ENCODE measurements at places on chromosomes 7 and 10.

DNA sequence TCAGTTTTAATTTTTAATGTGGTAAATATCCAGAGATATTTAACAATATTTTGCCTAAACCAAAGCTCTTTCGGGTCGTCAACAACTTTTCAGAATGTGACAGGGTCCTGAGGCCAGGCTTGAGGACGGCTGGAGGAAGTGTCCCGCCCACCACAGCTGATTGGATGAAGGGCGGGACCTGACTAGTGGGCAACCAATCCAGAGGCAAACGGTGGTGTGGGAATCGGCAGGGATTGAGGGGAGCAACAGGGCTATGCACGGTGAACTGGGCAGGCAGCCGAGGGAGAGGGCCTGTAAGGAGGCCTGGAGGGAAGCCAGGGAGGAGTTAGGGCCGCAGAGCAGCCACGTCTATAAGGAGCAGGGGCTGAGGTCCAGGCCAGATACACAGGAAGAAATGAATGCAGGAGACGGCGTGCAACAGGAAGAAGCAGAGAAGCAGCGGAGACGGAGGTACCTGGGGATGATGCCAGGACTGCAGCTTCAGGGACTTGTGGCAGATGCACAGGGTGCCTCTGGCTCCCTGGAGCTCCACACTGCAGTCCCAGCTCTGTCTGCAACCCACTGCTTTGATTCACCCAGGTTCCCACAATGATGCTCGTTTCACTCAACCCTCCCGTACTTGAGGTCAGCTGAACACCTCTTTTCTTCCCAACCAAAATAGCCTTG is 46.1 kb upstream of the ZMIZ1 start:
- no peak for DNase-seq

DNA sequence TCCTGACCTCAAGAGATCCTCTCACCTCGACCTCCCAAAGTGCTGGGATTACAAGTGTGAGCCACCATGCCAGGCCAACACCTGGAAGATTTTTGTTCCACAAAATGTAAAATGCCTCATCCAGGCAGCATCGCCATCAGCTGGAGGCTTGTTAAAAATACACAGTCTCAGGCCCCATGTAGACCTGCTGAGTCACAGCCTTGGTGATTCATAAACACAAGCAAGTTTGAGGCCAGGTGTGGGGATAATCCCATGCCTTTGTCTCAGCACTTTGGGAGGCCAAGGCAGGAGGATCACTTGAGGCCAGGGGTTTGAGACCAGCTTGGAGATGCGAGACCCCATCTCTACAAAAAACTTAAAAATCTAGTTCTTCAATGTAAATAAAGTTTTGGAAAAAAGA is 49.1 kb upstream of the FOXK1 start:
- DNase-seq, result peak; percentile 49

- no peak for DNase-seq
Observed at GRCh38 chr7:37577412-37577811, 106.2 kb upstream of the GPR141 start.

GRCh38 chr7:1210979-1211608 is 21.6 kb upstream of the UNCX start:
- DNase-seq, result no peak

DNA sequence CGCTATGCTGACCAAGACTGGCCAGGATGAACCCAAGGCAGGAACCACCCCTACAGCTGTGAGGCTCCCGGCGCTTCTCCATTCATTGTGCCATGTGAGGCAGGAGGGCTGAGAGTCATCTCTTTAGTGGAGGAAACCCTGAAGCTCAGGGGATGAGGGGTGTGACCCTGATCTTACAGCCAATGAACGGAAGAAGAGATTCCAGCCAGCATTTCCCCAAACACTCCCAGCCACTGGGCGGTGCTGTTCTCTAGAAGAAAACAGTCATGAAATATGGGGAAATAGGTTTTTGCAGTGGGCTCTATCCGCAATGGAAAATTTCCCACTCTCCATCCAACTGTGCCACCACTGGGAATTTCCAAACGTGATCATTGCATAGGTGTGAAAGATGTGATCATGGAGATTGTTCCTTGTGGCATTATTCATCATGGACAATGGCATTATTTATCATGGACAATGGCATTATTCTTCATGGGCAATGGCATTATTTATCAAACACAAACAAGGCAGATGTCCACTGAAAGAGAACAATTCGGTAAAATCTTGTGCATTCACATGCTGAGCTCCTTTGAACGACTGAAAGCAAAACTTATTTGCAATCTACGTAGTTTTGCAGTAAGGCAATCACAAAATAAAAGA is 14.0 kb upstream of the SLC18A2 start:
- peak; percentile 60 for DNase-seq

GRCh38 chr10:80660736-80661135 is 123.0 kb downstream of the SH2D4B start:
- peak; percentile 79 for DNase-seq

DNA sequence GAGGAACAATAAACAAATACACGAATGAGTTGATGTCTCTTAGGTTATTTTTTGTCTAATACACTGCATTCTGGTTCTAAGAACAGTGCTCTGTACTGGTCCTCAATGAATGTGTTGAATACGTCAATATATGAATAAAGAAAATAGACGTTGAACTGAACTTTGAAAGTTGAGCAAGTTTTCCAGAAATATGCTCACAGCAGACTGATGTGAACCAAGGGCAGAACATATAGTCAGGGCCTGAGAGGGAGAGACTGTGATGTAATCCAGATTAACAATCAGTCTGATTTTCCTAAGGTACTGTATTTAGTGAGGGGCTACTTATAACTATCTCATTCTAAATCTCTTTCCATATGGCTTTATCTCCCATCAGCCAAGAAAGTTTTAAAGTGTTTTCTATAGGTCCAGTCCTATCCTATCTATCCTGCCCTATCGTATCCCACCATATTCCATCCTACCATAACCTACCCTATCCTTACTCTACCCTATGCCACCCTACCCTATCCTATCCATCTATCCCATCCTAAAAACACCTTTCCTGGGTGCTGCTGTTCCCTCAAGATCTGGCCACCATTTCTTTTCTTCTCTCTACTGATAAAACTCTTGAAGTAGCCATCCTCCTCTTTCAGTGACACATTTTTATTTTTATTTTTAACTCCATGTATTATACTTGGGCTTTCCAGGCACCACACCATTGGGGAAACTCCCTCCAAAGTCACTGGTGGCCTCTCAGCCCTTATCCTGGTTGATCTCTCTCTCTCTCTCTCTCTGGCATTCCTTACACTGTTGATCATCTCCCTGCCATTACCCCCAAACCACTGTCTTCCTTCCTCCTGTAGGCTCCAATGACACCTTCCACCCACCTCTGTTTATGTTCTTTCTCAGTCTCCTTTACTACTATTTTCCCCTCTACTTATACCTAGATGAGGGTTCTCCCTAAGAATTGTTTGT is 212.3 kb upstream of the SLC26A5 start:
- DNase-seq, result no peak

DNA sequence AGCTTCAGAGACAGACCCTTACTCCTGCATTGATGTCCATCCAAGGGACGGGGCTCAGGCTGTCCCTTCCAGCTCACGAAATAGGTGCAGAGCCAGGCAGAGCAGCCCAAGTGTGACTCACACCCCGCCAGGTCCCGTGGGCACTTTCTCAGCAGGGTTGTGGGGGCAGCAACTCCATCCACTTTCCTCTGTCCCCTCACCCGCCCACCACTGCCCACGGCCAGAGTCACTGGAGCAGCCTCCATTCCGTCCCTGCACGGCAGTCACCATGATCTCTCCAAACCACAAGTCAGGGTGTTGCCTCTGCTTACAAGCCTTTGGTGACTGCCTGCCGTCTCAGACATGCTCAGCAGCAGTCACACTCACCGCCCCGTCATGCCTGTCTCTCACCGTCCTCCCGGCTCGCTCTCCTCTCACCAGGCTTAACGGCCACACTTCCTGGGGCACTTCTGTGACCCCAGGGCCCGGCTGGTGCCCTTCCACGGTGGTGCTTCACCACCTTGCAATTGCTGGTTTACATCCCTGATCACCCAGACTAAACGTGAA is 39.3 kb downstream of the CALML3 start:
- DNase-seq, result peak; percentile 45

DNA sequence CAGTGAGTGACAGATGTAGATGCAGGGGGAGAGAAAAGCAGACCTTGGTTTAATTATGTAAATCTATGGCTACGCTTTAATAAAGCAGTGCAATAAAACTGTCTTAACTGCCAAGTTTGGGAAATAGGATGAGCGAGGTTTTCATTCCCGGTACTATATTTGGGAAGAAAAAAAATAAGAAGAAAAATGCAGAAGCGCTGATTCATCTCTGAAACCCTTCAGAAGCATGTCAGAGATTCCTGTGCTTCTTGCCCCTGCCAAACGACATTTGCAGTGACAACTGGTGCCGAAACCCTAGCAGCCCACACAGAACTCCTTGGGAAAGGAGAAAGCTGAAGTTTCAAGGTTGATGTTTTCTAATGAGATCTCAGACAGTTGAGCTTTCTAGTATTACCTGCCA is 380.7 kb downstream of the REEP3 start:
- DNase-seq, result no peak

GRCh38 chr7:130993671-130994365 is 259.8 kb upstream of the KLF14 start:
- no peak for DNase-seq

- DNase-seq, result no peak
Observed at GRCh38 chr10:112904000-112904399, 46.0 kb upstream of the TCF7L2 start.

- DNase-seq, result no peak
Observed at GRCh38 chr7:134785842-134786241, 6.4 kb downstream of the CALD1 start.

DNA sequence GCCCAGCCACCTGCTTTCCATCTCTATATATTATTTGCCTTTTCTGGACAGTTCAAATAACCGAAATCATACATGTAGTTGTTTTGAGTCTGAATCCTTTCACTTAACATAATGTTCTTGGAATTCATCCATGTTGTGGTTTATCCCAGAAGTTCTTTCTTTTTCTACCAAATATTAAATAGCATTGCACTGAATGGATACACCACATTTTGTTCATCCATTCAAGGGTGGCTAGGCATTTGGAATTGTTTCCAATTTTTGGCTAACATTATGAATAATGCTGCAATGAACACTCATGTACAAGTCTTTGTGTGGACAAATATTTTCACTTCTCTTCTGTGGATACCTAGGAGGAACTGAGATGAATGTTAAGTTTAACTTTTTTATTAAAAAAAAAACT is 18.0 kb downstream of the DNAJC1 start:
- no peak for DNase-seq

DNA sequence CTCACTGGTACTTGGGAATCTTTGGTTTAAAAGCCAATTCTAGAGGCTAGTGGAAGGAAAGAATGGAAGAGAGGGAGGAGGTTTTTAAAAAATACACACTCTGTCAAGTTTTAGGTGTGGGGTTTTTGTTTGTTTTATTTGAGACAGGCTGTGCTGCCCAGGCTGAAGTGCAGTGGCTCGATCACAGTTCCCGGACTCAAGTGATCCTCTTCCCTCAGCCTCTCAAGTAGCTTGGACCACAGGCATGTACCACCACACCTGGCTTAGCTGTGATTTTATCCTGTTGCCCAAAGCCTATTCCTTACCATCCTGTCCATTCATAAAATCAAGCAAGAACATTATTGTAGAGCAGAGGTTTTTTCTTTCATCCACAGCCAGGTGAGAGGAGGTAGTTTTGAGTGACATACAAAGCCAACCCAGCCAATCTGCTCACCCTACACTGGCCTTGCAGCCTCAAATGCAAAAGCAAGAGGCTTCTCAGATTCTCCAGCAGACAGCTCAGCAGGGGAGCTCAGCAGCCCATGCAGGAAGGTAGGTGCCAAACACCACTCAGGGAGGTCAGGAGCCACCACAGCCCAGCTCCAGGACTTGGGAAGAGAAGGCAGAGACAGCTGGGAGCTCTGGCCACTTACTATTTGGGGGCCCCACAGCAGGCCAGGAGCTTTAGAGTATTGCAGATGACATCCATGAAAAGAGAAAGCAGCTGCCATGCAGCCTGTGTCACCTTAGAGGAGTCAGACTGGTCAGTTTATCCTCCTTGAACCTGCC is 65.8 kb downstream of the TMEM209 start:
- no peak for DNase-seq

- DNase-seq, result no peak
Observed at GRCh38 chr10:117690359-117690758, 147.8 kb downstream of the EMX2 start.

DNA sequence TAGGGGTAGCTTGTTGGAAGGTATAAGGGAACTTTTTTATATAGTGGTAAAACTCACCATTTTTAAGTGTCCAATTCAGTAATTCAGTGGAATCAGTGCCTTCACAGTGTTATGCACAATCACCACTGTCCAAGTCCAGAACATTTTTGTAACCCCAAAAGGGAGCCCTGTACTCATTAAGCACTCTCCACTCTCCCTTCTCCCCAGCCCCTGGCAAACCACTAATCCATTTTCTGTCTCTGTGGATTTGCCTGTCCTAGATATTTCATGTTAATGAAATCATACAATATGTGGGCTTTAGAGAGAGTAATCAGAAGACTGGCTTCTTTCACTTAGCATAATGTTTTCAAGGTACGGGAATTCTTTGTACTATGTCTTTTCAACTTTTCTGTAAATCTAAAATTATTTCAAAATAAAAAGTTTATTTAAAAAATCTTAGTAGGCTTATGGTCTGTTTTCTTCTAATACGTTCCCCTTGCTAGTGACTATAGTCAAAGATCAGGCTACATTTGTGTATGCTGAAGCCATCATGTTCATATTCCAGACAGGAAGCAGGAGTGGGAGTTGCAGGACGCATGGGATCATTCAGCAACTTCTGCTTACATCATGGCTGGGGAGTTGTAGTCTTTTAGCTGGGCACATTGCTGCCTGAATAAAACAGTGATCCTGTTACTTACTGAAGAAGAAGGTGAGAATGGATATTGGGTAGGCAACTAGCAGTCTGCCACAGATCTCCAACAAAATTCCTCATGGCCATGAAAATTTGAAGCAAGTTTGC is 35.4 kb upstream of the TAX1BP1 start:
- no peak for DNase-seq

GRCh38 chr10:12633776-12634620 is 284.7 kb downstream of the CAMK1D start:
- DNase-seq, result no peak

DNA sequence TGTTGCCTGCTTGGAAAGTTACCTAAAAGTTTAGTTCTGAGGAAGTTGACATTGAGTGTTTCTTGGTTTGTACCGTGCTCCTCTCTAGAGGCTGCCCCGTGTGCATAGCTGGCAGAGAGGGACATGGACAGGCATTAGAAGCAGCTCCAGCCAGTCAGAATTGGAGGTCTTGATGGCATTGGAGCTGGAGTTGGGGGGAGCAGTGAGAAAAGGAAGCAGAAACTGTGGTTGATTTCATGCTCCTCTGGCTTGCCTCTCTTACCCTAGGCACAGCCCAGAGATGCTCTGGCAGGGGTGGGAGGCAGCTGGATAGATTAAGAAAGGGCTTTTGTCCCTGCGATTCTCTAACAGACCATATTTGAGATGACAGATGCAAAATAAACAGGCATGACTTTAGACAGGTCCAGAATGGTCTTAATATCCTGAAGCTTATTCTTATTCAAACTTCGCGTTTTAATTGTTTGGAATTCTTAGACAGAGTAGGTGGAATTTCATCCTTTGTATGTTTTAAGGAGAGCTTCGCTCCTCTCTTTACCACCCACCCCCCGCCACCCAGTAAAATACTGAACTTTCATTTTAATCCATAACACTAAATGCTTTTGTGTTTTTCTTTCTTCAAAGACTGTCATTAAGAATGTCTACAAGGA is 73.5 kb upstream of the GLCCI1 start:
- no peak for DNase-seq
